ENCODE measurements at places on chromosomes 3 and 15.
A peak's percentile ranks its signal among the peaks of the same experiment; 100 is the strongest.

DNA sequence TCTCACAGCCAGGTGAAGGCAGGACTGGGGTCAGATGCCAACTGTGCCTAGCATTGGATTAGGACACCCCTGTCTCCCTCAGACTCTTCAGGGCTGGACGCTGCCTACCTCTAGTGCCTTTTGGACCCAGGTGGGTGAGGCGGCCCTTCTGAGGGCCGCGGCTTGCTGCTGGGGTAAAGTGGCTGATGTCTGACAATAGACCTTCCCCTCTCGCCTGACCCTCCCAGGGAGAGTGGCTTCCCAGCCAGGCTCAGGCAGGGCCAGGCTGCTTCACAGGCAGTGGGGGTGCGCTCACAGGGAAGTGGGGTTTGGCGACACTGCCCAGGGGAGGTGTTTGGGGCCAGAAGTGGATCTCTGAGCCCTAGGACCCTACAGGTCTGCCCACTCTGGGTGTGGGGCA, 43.3 kb upstream of the C15orf39 start:
- no peaks in the 10 kb centered on the region for H3K27me3 ChIP-seq
- no peak for DNase-seq
- no peak overlapping the region for H3K4me3 ChIP-seq
- no peaks in the 10 kb centered on the region for H3K36me3 ChIP-seq
- H3K4me1 ChIP-seq: no peaks in the 10 kb centered on the region

GRCh38 chr3:114308377-114308776, 14.5 kb downstream of the TIGIT start:
- no peak for DNase-seq
- H3K4me1 ChIP-seq: peaks cover 68% of the 10 kb centered on the region
- H3K27ac ChIP-seq: peak overlapping the region; percentile 88
- peak overlapping the region; percentile 12 for H3K4me3 ChIP-seq
- no peaks in the 10 kb centered on the region for H3K36me3 ChIP-seq
- no peaks in the 10 kb centered on the region for H3K27me3 ChIP-seq

DNA sequence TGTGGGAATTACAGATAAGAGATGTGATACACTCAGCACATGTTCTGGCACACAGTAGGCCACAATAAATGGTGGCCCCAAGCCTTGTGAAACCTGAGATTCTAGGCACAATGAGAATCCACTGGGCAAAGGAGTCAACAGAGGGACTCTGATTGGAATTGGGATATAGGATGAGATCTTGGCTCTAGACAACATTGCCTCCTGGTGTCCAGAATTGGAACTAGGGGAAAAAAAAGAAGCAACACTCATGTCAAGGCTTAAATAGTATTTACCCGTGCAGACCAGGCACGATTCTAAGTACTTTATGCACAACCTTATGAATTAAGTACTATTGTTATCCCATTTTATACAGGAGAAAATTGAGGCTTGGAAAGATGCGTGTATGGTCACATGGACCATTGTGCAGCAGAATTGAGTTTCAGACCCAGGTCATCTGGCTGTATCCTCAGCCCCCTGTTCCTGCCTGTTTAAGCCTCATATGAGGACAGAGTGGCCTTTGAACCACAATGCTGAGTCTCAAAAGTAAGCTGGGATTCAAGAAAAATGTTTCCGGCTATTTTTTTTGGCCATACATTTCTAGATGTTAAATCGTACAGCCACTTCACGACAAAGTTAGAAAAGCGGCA, 124.8 kb downstream of the SV2B start:
- H3K27me3 ChIP-seq: no peaks in the 10 kb centered on the region
- no peaks in the 10 kb centered on the region for H3K36me3 ChIP-seq
- no peak for DNase-seq
- no peak overlapping the region for H3K27ac ChIP-seq
- no peaks in the 10 kb centered on the region for H3K4me1 ChIP-seq

- no peaks in the 10 kb centered on the region for H3K4me1 ChIP-seq
- no peaks in the 10 kb centered on the region for H3K36me3 ChIP-seq
- H3K4me3 ChIP-seq: no peak overlapping the region
These were observed 61.3 kb downstream of the TMCO5A start for GRCh38 chr15:37995461-37996347.

- no peak overlapping the region for H3K27ac ChIP-seq
- H3K4me1 ChIP-seq: no peaks in the 10 kb centered on the region
- H3K27me3 ChIP-seq: no peaks in the 10 kb centered on the region
- no peaks in the 10 kb centered on the region for H3K36me3 ChIP-seq
These were observed 4.7 kb upstream of the HTR3E start for GRCh38 chr3:184092199-184092598.

DNA sequence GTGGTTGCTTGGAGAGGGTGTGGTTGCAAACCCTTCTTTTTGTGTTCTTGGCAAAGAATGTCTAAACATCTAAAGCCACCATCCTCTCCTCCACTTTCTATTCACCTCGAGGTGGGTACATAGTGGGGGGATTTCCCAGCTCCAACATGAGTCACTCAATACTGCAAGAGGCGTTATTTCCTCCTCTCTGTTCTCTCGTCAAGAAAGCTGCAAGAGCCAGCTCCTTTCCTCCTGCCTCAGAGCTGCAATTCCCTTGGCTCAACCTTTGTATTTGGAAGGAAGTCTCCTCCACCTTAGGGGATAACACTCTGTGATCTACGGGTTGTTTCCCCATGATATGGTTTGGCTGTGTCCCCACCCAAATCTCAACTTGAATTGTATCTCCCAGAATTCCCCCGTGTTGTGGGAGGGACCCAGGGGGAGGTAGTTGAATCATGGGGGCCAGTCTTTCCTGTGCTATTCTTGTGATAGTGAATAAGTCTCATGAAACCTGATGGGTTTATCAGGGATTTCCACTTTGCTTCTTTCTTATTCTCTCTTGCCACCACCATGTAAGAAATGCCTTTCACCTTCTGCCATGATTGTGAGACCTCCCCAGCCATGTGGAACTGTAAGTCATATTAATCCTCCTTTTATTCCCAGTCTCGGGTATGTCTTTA, 138.4 kb downstream of the PLCL2 start:
- peaks cover 22% of the 10 kb centered on the region for H3K4me1 ChIP-seq
- H3K4me3 ChIP-seq: no peak overlapping the region
- peak; percentile 44 for DNase-seq
- no peaks in the 10 kb centered on the region for H3K27me3 ChIP-seq
- no peak overlapping the region for H3K27ac ChIP-seq

GRCh38 chr3:41129731-41130130, 69.6 kb upstream of the CTNNB1 start:
- H3K4me3 ChIP-seq: no peak overlapping the region
- DNase-seq: no peak
- H3K4me1 ChIP-seq: no peaks in the 10 kb centered on the region

DNA sequence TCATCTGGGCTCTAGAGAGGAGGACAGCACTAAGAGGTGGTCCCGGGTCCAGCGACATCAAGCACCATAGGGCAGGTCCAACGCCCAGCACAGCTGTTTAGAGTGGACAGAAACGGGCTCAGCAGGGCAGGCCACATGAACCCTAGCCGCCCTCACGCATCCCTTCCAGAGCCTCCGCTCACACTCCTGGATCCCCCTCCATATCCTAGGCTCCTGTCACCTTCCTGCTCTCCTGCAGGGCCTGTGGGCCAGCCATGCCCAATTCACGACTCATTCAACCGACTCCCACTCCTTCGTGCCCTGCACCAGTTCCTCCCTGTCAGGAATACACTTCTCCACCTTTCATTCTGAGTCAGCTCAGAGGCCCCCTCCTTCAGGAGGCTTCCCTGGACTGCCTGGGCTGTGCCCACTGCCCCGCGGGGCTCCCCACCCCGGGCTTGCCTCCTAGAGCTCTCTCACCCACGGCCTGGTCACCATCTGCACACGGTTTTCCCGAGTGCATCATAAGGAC, 90.2 kb downstream of the LINGO1 start:
- H3K4me1 ChIP-seq: peaks cover 12% of the 10 kb centered on the region
- no peak overlapping the region for H3K27ac ChIP-seq
- peak overlapping the region; percentile 55 for H3K4me3 ChIP-seq
- no peaks in the 10 kb centered on the region for H3K36me3 ChIP-seq

DNA sequence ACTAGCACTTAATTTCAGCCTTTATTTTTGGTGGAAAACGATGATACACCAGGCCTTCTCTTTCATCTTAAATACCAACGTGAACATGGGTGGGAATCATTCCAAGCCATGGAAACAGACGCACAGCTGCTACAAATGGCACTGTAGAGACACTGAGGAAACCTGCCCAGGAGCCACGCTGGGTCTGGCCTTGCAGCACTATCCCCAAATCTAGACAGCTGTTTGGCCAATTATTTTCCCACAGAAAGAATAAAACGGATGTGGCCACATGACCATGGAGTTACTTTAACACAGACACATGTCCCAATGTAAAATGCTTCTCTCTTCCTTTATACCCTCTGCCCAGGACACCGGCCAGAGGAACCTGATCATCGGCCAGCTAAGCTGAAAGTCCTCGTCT, 83.6 kb upstream of the OCA2 start:
- H3K36me3 ChIP-seq: peaks cover 7% of the 10 kb centered on the region
- H3K27ac ChIP-seq: no peak overlapping the region
- no peaks in the 10 kb centered on the region for H3K27me3 ChIP-seq

- H3K27ac ChIP-seq: no peak overlapping the region
- no peak for DNase-seq
- H3K4me1 ChIP-seq: no peaks in the 10 kb centered on the region
- no peaks in the 10 kb centered on the region for H3K36me3 ChIP-seq
These were observed 311.4 kb downstream of the EPHB1 start for GRCh38 chr3:135106445-135106844.

- no peak overlapping the region for H3K27ac ChIP-seq
- H3K4me3 ChIP-seq: no peak overlapping the region
- DNase-seq: no peak
These were observed 51.9 kb downstream of the NKIRAS1 start for GRCh38 chr3:23864931-23865330.

- no peaks in the 10 kb centered on the region for H3K27me3 ChIP-seq
- H3K4me1 ChIP-seq: no peaks in the 10 kb centered on the region
- H3K36me3 ChIP-seq: no peaks in the 10 kb centered on the region
- no peak for DNase-seq
- H3K27ac ChIP-seq: no peak overlapping the region
- no peak overlapping the region for H3K4me3 ChIP-seq
These were observed 71.9 kb downstream of the CSNK1G1 start for GRCh38 chr15:64284042-64284441.

- no peaks in the 10 kb centered on the region for H3K27me3 ChIP-seq
- no peaks in the 10 kb centered on the region for H3K36me3 ChIP-seq
- no peak overlapping the region for H3K4me3 ChIP-seq
- no peak for DNase-seq
- no peak overlapping the region for H3K27ac ChIP-seq
These were observed 25.1 kb downstream of the DTWD1 start for GRCh38 chr15:49645941-49646340.

GRCh38 chr3:171346582-171347300, 113.5 kb downstream of the TNIK start:
- H3K36me3 ChIP-seq: no peaks in the 10 kb centered on the region
- H3K4me1 ChIP-seq: peaks cover 37% of the 10 kb centered on the region
- H3K27me3 ChIP-seq: no peaks in the 10 kb centered on the region
- no peak overlapping the region for H3K4me3 ChIP-seq

DNA sequence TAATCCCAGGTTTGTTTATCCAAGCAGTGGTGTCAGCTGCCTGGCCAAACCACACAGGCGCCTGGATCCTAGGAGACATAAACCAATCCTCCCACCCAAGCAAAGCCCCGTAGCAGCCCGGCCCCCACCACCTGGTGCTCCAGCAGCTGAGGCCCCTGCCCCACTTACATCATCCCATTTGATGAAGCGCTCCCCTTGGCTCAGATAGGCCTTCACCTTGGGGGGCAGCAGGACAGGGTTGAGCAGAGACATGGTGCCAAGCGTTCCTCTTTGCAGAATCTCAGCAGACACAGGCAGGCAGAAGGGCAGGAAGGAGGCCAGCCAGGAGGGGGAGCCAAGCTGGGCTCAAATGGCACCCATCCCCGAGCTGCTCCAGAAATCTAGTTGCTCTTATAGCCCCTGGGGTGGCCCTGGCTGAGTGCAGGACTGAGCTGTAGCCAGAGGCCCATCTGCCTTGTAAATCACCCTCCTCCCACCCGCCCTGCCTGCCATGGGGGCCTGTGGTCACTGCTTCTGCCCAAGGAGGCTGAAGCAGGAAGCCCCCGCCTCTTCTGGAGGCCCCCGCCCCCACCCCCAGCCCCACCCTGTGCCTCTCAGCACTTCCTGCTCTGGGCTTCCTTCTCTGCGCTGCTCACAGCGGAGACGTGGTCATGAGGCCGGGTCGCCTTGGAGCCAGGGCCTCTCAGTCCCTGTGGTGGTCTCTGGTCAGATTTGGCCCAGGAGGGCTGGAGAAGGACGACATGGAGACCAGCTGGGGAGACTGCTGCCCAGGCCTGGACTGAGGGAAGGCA, at the start of gene PLCB2:
PLCB2 (minus strand) TSS at position 515 of the 791 bp plus-strand sequence; CDS start at position 252, 263 bp downstream.
- H3K4me3 ChIP-seq: peak within 1 kb of the TSS; percentile 84
- H3K36me3 ChIP-seq: peaks cover 12% of the 10 kb centered on the region
- H3K4me1 ChIP-seq: peaks cover 44% of the 10 kb centered on the region
- H3K27me3 ChIP-seq: no peaks in the 10 kb centered on the region

DNA sequence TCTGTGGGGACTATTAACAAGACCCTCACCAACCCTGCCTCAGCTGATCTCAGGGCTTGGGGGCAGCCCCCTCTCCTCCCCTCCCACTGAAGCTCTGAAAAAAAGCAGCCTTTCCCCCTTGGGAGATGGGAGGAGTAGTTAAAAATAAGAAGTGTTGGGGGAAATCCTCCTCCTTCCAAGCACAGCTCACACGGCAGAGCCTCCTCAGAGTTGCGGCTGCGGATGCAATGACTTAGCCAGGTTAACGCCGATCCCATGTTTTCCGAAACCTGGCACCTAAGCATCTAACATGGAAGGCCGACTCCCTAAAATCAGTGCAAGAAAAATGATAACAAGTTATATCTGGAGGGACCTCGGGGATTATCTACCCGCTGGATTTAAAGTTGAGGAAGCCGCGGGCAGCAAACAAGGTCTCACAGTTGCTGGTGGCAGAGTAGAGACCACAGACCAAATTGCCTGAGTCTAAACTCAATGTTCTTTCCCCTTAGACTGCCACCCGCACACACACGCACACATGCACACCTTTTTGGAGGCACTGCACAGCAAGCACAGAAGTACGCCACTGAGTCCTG, 1.1 kb upstream of the TPM1 start:
- peaks cover 14% of the 10 kb centered on the region for H3K4me1 ChIP-seq
- no peaks in the 10 kb centered on the region for H3K36me3 ChIP-seq
- no peak overlapping the region for H3K27ac ChIP-seq
- no peak overlapping the region for H3K4me3 ChIP-seq
- DNase-seq: no peak

DNA sequence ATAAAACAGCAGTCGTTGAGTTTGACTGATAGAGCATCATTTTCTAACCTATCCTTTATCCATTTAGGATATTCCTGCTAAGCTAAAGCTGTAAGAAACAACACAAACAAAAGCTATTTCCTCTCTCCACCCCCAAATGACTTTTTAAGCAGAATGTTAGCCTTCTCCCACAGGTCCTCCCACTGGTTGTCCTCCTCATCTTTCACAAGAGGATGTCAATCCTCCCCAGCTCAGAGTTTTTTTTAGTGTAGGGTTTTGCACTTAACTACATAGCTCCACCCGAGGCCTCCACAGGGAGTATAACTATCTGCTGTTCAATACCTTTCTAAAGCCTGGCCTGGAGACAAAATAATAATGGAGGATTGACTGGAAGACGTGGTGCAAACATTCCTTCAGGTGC, 7.8 kb downstream of the SETMAR start:
- no peak for DNase-seq
- no peaks in the 10 kb centered on the region for H3K27me3 ChIP-seq
- no peak overlapping the region for H3K4me3 ChIP-seq
- no peaks in the 10 kb centered on the region for H3K36me3 ChIP-seq

- H3K27ac ChIP-seq: no peak overlapping the region
- no peaks in the 10 kb centered on the region for H3K27me3 ChIP-seq
- H3K4me3 ChIP-seq: no peak overlapping the region
- no peak for DNase-seq
- no peaks in the 10 kb centered on the region for H3K4me1 ChIP-seq
- no peaks in the 10 kb centered on the region for H3K36me3 ChIP-seq
These were observed 30.5 kb downstream of the CD86 start for GRCh38 chr3:122085673-122086072.
